CD8-positive, alpha-beta T cell (primary cell): ENCODE measurements at places on chromosomes 4 and X. TPM values are rescaled to one million over a fixed set of nuclear protein-coding genes. Genes with fewer than 3 reads are reported as not detected.

Gene NPNT
- not detected for total RNA-seq

Gene EXOSC9
- 80.5 TPM for total RNA-seq

Gene NXF2
- not detected for total RNA-seq

Gene PCSK1N
- 4.4 TPM for total RNA-seq

Gene PFKFB1
- 0.38 TPM for total RNA-seq

Gene SYP
- total RNA-seq = 0.65 TPM

Gene FHIP1A
- total RNA-seq = 2.1 TPM

Gene ARSJ
- total RNA-seq = not detected

Gene SYNPO2
- 0.25 TPM for total RNA-seq

Gene PPP3CA
- 15.9 TPM for total RNA-seq
